ENCODE measurements at places on chromosomes 2 and 18. TPM values are rescaled to one million over a fixed set of nuclear protein-coding genes. Genes with fewer than 3 reads are reported as not detected.
A peak's percentile ranks its signal among the peaks of the same experiment; 100 is the strongest.

Gene REG3G
- not detected for total RNA-seq

Gene GREB1L
- total RNA-seq: 5.7 TPM

Gene FARSB
- total RNA-seq: 38.8 TPM

DNA sequence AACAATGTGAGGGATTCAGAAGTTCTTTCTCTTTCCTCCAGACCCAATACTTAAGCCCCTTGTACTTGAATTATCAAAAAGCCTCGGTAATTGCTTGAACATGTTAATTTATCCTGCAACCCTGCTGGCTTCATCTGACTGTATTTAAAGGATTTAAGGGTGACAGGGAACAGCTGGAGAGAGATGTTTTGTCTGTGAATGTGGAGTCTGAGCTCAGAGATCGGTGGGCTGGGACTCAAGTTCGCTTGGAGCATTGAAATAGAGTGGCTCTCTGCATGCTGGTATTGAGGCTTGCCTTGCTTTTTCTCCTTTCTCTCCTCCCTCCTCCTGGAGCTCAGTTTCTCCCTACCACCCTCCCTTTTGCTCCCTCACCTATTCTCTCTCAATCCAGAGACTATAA, 73.6 kb downstream of the BOD1L2 start:
- no peak for DNase-seq

DNA sequence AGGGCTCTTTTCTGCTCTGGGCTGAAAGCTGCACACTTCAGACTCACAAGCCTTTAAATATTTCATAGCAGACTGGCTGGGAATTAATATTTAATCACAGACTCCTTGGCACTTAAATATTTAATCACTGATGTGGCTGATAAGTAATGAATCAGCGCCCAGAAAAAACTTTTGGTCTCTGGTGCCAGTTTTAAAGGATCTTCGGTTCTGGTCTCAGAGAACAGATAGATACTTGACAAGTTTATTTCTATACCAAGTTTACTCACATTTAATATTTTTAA, 201.2 kb downstream of the MYCN start:
- DNase-seq: no peak

GRCh38 chr2:234102112-234102511, 51.6 kb downstream of the SPP2 start:
- no peak for DNase-seq

DNA sequence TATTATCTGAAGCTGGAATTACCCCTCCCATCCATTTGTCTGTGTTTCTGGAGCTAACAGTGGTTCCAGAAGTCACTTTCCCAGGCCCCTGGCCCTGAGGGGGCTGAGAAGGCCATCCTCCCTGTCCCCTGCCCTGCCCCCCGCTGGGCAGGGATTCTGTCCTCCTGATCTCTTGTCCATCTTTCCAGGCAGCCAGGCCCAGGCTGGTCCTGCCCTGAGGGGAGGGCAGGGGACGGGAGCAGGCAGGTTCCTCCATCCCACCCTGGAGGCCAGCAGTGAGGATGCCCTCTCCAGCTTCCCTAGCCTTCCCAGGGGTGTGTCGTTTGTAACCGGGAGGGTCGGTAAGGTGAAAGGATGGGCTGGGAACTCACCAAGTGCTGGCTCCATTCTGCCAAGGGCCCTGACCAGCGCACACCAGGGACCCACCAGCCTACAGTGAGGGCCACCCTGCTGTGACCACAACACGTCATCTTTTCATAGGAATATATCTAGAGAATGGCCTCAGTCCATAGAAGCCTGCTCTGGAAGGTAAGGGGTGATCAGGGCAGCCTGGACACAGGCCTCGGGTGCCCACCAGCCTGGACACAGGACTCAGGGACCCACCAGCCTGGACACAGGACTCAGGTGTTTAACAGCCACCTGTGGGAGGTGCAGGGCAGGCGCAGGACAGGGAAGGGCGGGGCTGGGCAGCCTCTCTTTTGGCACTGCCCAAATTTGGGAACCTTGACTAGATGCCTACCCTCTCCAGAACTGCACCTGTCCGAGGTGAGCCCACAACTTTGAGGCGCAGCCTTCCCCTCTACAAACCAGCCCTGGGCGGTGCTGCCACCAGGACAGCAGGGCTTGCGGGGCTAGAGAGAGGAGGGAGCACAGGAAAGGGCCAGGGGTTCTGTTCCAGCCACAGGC, 35.8 kb upstream of the GPC1 start:
- no peak for DNase-seq

- no peak for DNase-seq
Observed at GRCh38 chr2:8606226-8606625, 75.6 kb upstream of the ID2 start.

- peak; percentile 38 for DNase-seq
Observed at GRCh38 chr2:65456886-65457285, 24.5 kb upstream of the SPRED2 start.

GRCh38 chr2:192029089-192029488, 165.6 kb downstream of the TMEFF2 start:
- DNase-seq: peak; percentile 26

DNA sequence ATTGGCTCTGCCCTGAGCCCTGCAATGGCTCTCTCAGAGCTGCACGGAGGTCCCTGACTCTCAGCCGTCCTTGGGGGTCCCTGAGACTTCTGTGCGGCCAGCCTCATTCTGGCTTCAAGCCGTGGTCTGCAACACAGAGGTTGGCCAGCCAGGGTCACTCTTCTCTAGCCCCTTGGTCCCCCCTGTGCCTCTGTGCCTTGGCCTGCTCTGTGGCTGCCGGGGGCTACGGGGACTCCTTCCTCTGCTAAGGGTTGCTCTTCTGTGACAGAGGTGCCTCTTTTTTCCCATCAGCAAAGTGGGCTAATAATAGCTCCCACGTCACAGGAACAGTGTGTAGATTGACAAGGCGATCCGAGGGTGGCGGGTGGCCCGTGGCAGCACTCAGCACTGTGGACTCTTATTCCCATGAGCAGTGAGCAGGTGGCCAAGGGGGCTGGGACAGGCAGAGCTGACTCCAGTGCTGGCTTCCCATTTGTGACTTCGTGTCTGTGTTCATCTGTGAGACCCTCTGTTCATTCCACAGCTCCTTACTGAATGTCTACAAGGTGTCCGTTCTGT, 19.4 kb downstream of the INHBB start:
- DNase-seq: no peak

DNA sequence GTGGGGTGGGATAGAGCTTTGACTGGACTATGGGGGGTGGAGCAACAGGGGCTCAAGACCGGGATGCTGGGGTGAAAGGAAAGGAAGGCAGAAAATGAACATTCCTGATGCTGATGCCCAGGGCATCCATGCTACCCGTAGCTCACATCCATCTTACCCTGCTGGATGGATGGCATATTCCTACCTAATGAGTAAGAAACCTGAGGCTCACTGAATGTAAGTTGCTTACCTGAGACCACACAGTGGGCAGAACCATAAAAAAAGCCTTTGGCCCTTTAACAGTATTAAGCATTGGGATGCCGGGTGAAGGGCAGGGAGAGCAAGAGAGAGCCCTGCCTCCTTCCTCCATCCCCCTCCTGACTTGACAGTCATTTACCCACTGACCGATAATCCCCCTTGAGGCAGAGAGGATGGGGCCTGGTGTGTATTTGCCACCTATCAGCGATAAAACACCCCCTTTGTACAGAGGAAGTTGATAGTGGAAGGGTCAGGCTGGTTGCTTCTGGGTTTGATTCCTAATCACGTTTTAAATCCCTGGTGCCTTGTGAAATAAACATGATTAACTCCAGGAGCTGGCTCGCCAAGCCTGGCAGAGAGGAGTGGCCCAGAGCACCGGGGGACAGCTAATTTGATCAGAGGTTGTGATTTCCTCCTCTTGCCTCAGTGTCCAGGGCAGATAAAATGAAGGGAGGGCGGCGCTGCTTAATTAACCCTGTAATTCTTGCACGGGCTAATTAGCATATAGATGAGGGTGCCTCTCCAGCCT, 105.9 kb upstream of the HS6ST1 start:
- no peak for DNase-seq

- DNase-seq: no peak
Observed at GRCh38 chr2:64565949-64566710, 42.0 kb downstream of the AFTPH start.

GRCh38 chr2:10477443-10478297, 29.5 kb upstream of the ODC1 start:
- DNase-seq: no peak

All from Daoy (cell line).